Adipocyte (in vitro differentiated cells): ENCODE measurements at places on chromosomes 5 and 9.

DNA sequence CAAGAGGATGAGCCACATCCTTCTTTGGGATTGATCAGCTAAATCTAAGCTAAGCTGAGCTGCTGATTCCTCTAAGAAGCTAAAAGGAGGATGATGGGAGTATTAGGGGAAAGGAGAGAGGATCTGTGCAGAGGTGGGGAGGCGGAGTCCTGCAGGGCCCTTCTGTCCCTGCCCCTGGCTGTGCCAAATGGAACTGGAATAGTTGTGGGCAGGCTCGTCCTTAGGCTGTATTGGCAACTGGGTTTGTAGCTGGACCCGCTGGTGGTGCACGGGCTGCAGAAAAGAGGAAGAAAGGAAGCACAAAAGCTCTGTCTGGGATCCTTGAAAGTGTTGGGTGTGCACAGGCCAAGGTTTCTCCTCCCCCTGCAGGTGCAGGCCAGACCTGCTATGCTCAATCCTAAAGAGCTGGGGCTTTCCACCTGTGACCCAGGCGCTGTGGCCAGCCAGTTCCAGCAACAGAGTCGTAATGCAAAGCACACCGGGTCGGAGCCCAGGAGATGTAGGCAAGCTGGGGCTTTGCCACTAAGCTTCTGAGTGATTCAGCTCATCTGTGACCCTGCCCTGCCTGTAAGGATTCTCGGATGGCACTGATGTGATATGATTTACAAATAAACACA, 9.8 kb downstream of the CLTB start:
- DNase-seq, result no peak

GRCh38 chr9:130639866-130640555, 24.4 kb upstream of the PRDM12 start:
- no peak for DNase-seq

DNA sequence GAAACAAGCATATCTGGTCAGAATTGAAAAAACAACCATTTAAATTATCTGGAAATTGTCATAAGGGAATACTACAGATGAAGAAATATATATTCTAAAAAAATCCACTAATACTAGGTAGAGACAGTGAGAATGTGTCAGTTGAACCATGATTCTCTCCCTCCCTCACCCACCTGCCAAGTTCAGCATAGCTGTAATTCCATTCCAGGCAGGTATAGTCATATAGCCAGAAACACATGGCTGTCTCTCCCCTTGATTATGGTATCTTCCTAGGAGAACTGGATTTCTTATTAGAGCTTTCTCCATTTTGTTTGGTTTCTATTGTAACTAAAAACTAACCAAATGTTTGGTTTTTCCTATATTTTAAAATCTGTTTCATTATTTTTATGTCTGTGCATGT, 509.2 kb downstream of the CDH10 start:
- no peak for DNase-seq

DNA sequence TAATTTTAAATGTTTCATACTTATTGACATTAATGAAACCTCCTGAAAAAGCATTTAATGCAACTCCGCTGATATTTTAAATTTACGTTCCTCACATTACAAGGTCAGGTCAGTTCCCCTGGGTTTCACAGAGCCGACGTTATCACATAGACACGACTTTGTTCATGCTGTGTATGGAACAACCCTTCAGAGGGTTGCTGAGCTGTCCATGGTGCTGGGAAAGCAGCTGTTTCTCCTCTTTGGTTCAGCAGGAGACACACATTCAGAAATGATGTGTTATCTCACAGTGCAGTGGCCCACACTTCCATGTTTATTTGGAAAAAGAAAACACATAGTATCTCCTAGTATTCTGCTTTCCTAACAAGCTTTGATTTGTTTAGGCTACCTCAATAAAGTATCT, 53.5 kb downstream of the PPP2R2B start:
- DNase-seq, result peak; percentile 44

DNA sequence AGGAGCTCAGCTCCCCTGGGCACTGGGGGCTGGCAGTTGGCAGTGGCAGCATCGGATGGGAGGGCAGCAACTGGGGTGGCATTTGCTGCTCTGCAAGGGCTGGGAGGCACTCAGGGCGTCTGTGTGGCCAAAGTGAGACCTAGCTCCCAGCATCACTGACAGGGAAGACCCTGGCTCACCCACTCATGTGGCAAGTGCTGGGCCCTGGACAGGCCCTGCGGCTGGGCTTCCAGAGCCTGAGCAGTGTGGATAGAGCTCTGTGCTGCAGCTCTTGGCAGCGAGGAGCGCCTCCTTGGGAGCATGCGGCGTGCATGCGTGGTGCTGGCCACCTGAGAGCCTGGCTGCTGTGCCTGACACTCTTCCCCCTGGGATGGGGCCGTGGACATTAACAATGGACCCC, 10.2 kb downstream of the CEP72 start:
- no peak for DNase-seq

GRCh38 chr9:122039234-122039633, 53.9 kb downstream of the TTLL11 start:
- DNase-seq, result no peak

GRCh38 chr5:116559239-116559638, 15.4 kb downstream of the SEMA6A start:
- DNase-seq, result no peak

- DNase-seq, result no peak
Measured at GRCh38 chr5:14187660-14188059, 44.5 kb downstream of the TRIO start.

- DNase-seq, result peak; percentile 23
Measured at GRCh38 chr5:180049185-180049548, 22.4 kb downstream of the RNF130 start.

DNA sequence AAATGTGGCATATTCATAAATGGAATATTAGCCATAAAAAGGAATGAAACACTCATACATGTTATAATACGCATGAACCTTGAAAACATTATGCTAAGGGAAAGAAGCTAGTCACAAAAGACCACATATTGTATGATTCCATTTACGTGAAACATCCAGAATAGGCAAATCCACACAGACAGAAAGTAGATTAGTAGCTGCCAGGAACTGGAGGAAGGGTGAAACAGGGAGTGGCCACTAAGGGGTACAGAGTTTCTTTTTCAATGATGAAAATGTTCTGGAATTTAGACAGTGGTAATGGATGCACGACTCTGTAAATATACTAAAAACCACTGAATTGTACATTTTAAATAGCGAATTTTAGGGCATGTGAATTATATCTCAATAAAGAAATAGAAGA, 39.4 kb downstream of the STRBP start:
- peak; percentile 28 for DNase-seq

DNA sequence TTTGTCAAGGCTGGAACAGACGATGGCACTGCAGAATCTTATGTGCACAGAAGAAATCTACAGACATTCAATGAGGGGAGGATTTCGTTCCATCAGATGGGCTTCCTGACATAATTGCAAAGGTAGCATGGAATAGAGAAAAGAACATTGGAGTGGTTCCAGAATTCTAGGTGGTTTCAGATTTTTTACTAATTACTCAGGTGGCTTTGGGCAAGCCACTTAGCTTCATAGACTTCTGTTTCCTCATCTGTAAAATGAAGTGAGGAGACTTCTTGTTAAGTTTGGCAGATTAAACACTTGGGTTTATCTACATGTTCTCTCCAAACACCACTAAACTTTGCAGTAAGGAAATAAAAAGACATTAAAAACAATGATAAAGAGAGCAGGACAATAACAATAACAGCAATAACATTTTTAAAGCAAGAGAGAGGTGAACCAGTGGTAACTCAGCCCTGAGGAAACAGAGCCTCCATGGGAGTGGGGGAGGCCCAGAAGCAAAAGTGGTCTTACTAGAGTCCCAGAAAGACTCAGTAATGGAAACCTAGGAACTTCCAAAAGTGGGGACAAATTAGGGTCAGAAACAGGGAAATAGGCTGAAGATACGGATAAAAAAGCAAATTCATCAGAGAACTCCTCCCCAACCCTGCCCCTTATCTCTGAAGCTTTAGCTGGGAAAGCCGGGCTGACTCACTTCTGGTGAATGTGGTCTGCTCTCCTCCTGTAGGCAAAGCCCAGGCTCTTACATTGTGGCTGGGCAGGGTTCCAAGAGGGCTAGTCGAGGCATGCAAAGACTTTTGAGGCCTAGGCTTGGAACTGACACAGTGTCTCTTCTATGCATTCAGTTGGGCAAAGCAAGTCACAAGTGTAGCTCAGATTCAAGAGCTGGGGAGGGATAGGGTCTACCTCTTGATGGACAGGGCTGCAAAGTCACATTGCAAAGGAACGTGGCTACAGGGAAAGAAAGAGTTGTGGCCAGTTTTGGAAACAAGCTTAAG, 11.8 kb upstream of the ACTBL2 start:
- peak; percentile 98 for DNase-seq

- DNase-seq, result no peak
Measured at GRCh38 chr5:106401561-106401960, 1269.2 kb downstream of the EFNA5 start.

GRCh38 chr9:136939996-136940525, 4.5 kb downstream of the FBXW5 start:
- DNase-seq, result no peak

GRCh38 chr9:22343218-22343611, 103.4 kb upstream of the DMRTA1 start:
- no peak for DNase-seq

GRCh38 chr5:4226565-4226964, 630.9 kb downstream of the IRX1 start:
- DNase-seq, result no peak

- no peak for DNase-seq
Measured at GRCh38 chr5:81883371-81883770, 88.5 kb upstream of the ATG10 start.

GRCh38 chr5:128965011-128965637, at the start of gene SLC27A6:
SLC27A6 (plus strand) TSS chr5:128965488; CDS start chr5:128966138, 650 bp downstream.
- DNase-seq, result peak; percentile 4

DNA sequence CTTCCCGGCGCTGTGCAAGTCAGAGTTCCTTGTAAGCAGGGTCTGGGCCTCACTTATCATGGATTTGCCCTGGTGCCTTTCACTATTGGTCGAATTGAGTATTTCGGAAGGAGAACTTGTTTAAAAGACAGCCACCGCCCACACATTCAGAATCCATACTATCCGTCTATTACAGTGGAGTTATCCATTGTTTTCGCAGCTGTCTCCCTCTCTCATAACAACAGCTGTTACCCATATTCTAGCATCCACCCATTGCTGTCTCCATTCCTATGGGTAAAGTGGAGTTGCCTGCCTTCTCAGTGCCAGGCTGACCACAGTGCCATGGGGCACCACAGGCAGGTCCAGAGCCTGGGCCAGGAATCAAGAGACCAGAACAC, 20.2 kb downstream of the FAXDC2 start:
- no peak for DNase-seq

DNA sequence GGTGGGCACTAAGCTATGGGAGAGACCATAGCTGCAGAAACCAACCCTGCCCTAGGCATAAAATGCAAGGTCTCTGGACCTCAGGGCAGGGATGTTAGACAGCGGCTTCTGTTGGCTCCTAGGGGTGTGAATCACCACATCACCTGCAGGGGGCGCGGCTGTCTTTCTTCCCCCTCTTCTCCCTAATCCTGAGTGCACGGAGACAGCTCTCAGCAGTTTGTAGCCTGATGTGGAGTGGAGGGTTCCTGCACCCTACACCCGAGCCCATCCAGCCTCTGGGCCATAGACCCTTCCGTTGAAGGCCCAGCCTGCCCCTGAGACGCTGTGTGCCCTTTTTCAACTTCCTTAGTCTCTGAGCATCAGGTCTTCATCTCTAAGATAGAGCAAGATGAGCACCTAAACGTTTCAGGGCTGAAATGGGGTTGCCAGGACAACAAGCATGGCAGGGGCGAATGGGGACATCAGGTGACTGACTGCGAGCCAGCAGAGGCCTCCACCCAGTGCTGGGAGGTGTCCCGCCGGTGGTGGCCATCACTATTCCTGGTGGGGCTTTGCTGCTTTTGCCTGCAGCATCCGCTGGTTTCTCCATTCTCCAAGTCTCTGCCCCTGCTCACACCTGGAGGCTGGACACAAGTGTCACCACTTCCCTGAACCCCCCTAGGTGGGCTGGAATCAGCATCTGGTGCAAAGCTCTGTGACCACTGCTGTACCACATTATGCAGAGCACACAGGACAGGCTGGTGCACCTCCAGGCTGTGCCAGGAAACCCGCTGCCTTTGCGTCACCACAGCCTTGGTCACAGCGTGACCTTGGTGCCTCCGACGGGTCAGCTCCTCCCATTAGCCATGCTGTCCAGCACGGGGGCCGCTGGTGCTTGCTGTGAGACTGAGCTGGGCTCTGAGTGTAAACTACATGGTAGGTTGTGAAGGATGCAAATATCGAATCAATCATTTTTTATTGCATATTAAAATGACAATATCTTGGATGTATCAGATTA, 2.5 kb upstream of the SEC16A start:
- DNase-seq, result peak; percentile 87

DNA sequence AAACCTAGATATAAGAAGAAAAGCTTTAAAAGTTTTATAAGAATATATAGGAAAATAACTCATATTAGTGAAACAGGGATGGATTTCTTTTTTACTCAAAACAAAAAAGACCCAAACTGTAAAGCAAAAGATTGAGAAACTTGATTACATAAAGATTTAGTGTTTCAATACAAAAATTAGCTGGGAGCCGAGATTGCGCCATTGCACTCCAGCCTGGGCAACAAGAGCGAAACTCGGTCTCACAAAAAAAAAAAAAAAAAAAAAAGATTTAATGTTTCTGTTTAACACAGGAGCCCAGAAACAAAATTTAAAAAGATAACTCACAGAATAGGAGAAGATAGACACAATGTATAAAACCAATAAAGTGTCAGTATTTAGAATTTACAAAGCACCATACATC, 45.2 kb downstream of the CDC14B start:
- DNase-seq, result peak; percentile 22

DNA sequence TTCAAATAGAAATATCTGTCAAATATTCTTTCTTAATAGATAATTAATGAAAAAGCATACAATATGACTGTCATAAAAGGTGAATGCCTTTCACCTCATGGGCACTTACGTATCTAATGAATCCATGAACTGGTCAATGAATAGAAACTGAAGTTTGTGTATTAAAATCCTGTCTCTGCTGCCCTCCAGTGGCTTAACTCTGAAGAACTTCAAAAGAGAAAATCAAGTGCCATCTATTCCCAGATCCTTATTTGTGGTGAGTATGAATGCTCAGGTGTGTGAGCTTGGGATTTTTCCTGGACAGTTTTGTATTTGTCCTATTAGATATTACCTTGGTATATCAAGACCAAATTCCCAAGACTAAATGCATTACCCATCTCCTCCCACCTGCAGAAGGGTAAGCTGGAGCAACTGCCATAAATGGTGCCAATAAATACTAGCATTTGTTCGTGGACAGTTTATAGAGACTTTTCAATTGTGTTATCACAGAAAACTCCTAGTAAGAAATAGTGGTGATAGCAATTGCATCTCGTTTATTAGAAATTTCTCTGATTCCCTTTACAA, 44.0 kb upstream of the SVEP1 start:
- peak; percentile 87 for DNase-seq
